Activated T-helper 2 cell treated with anti-CD3 and anti-CD28 coated beads, Interferon-gamma antibody, Interleukin-2, Interleukin-4, amounts not matched to agents 10 μg/mL and 5 μg/mL and 100 μg/mL, durations not matched to agents 14 hours and 24 hours and 36 hours (primary cell): ENCODE measurements at places on chromosomes 12 and 14. TPM values are rescaled to one million over a fixed set of nuclear protein-coding genes. Genes with fewer than 3 reads are reported as not detected.

GRCh38 chr12:10557329-10557728, 51.6 kb downstream of the EIF2S3B start:
- no peak for DNase-seq

GRCh38 chr12:4997939-4998338, 45.7 kb upstream of the KCNA5 start:
- no peak for DNase-seq

DNA sequence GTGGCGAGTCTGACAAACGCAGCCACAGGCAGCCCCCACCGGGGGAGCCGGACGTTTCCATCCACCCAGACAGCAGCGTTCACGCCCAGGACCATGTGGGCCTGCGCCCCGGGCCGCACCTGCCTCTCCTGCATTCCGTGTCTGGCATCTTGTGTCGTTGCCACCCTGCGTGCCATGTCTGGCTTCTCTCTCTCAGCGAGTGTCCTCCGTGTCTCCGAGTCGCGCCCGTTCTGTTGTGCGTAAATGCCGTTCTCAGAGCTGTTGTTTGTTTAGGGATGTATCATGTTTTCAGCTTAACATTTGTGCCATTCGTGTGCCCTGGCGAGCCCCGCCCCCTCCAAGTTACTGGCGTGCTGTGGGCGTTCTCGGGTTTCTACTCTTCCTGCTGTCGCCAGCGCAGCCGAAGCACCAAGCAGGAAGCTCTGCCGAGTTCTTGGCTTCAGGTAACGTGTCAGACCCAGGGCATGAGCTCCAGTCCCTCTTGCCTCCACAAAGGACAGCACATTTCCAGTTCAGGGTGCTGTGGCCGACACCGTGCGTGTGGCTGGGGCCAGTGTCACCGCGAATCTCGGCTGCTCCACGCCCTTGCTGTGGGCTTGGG, 34.6 kb downstream of the NOC4L start:
- no peak for DNase-seq

GRCh38 chr12:118537481-118537917, 161.1 kb downstream of the SUDS3 start:
- DNase-seq = no peak

GRCh38 chr12:43740511-43741100, 18.0 kb downstream of the PUS7L start:
- DNase-seq = no peak

DNA sequence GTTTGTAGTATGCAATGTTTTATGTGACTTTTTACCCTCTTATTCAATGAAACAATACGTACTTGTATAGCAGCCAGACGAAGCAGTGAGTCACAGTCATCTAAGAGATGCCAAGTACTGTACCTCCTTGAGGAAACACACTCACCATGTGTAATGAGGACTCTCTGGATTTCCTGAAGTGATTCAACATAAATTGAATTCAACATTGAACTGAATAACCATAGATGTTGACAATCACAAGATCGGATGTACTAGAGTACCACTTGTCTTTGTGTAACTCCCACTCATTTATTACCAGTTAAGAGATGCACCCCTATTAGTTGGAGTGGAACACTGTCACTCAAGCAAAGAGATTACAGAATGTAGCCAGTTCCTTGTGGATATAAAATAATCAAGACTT, 175.2 kb upstream of the HMGA2 start:
- DNase-seq = no peak

DNA sequence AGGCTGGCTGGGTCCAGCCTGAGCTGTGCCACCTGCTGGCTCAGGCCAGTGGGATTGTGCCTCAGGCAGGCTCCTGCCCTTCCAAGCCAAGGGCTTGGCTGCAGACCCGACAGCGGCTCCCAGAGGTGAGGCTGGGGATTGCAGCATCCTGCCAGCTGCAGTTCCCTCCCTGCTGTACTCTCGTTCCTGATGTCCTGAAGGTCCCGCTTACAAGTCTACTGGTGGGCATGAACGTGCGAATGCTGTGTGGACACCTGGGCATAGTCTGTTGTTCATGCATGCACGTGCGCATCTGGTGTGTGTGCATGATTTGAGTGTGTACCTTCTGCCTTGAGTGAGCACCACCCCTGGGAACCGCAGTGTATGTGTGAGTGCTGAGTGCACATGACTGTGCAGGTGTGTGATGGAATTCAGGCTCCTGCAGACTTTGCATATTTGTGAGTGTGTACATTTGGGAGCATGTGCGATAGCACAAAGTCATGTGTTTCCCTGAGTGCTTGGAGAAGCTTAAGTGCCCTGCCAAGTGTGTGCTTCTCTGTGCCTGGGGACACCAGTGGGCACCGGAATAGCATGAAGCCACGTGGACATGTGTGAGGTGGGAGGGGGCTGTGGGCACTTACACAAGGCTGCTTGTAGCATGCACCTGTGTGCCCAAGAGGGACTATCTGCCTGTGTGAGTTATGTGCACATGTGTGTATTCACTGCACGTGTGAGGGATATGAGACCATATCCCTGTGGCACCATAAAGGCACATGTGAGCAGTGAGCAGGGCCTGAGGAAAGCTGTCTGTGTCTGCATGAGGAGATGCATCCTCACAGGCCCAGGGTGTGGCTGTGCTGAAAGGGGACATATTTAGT, 19.3 kb upstream of the KRT7 start:
- peak; percentile 53 for DNase-seq

DNA sequence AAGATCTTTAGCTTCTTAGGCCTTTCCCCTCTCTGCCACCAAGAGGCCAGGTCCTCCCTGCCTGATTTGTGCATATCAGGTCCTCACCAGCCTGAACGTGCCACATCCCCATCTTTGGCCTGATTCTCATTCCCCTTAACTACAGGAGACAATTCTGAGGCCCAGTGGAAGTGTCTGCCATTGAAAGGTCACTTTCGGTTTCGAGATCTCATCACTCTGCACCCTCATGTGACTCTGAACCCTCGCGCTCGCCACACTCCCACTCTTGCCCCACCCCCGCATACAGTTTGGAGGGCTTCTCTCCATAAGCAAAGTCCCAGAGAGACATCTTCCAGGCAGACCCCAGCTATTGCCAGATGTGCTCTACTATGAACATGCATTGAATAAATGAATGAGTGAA, 189.0 kb downstream of the NTF3 start:
- no peak for DNase-seq

GRCh38 chr12:52151837-52152783, 39.7 kb downstream of the KRT80 start:
- DNase-seq = peak; percentile 64

DNA sequence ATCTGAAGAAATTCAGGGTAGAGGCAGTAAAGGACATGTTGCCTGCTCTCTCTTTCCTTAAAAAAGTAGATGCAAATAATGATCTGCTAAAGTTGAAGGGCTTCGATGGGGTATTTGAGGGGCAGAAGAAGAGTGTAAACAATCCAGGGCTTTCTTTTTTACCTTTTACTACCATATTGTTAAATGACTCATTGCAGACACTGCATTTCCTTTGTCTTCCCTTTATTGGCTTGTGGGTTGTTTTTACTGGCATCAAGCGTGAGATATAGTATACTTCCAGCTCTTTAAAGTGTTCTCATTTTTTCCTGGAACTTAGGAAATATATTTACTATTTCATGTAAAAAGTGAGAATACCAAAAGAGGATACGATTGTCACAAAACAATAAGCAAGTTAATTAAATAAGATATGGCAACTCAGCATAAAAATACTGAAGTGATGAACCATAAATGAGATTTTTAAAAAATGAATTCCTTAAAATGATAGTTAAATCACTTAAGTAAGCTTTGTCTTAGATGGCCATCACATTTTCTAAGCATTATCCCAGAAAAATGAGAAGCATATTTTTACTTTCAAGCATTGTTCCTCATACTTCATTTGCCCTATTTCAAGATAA, 72.3 kb upstream of the KRAS start:
- no peak for DNase-seq

DNA sequence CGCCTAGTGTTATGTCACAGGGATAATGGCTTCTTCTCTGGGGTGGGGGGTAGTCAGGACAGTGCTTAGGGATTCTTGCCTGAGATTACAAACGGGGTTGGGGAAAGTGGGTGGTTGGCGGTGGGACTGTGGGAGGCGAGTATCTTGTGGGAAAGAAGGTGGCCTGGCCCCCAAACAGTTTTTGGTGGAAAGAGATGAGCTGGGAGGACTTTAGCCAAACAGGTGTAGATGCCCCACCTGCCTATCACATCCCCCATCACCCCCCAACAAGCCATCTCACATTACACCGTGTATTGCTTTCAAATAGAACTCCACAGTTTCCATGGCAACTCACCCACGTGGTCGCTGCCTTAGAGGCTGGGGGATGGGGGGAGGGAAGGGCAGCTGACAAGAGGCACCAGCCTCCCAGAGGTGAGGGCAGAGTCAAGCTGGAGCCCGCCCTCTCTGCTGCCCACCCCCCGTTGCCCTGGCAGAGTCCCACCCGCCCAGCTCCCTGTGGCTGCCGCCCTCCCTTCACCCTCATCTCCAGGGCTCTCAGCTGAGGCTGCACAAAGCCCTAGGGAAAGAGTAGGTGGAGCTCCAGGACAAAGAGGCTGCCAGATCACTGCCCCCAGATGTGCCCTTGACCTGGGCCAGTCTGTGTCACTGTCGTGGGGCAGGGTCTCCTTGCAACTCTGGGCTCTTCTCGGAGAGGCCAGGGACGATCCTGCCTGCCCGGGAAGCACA, 98.3 kb downstream of the LRRC74A start:
- no peak for DNase-seq

DNA sequence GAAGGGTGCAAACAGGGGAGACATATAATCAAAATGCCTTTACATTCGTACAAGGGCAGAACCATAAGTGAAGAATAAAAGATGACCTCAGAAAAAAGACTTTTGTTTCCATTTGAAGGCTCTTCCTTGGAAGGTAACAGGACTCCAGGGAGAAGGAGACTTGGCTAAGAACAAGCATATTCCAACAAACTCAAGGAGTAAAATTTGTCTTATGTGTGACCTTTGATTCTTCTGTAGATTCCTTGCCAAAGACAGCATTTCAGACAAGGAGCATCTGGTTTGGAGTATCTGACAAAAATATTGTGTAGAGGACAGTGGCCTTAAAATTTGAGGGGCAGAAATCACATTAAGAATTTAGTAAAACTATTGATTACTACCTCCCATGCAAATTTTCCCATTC, 991.9 kb downstream of the FLRT2 start:
- no peak for DNase-seq

DNA sequence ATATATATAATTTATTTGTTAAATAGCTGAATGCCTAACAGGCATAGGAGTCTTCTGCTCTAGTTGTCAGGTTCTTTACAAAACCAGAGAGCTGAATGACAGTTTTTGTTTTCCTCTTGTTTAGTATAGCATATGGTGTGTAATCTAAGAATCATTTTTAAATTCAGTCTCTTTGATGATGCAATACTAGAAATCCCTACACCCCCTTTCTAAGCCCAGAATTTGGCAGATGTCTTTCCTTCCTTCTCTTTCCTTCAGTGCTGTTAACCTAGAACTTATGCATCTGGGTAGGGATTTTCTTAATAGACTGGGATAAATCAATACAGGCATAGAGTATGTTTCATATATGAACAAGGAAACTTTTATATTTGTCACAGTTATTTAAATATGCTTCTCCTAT, 198.1 kb downstream of the KCNH5 start:
- DNase-seq = no peak

DNA sequence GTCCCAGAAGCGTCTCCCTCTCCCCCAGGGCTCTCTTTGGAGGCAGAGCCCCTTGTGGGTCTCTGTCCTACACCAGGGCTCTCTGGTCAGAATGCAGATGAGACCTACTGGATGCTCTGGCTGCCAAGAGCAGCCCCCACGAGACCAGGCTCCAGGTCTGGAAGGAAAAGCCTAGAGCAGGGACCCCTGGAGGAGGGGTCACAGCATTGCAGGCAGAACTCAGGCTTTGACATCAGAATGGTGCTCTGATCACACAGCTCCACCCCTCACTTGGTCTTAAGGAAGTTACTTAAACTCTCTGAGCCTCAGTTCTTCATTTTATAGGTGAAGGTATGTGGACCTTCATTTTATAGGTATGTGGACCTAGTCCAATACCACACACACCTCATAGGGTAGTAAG, 83.1 kb downstream of the ARL6IP4 start:
- no peak for DNase-seq

GRCh38 chr12:110349514-110350151, 53.9 kb downstream of the ANAPC7 start:
- DNase-seq = peak; percentile 45

GRCh38 chr12:71158361-71158882, 623 bp upstream of the TSPAN8 start:
- no peak for DNase-seq

GRCh38 chr12:68667291-68667690, 19.5 kb upstream of the NUP107 start:
- DNase-seq = no peak

DNA sequence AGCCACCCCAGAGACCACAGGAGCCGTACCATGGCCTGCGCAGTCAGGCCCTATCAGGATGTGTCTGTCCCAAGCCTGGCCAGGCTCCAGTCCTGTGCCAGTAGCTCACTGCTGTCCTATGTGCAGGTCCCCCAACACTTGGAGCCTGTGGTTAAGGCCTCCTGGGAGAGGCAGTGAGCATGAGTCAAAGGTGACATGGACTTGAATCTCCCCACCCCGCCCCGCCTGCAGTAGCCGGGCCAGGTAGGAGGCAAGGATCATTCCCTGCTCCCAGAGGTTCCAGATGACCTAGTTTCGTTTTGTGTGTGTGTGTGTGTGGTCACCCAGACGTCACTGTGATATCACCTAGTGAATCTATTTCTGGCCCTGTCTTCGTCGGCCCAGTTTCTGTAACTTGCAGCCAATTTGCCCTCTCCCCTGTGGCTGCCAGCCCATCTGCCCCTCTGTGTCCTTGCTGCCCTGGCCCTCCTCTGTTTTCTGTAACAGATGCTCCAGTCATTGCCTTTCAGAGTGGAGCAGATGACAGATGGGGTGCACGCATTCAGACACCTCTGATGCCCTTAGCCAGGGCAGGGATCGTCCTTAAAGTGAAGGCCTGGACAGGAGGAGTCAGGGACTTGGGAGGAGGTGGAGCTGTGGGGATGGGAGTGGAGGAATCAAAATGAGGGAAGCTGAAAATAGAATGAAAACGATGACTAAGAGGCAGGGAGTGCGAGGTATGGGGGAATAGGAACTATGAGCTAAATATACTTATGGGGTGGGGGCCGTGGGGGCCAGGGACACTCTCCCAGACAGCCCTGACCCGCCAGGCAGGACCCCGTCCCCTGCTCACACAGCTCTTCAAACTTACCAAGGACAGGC, 37.4 kb downstream of the SLC6A12 start:
- DNase-seq = no peak

- no peak for DNase-seq
These were observed 15.8 kb downstream of the TC2N start for GRCh38 chr14:91851563-91851962.

- DNase-seq = no peak
These were observed 11.1 kb downstream of the SLC48A1 start for GRCh38 chr12:47783821-47784819.

GRCh38 chr14:105005329-105005928, 15.5 kb downstream of the CDCA4 start:
- no peak for DNase-seq

PCED1B gene
- 49.9 and 50.4 TPM in 2 replicates for total RNA-seq

LRFN5 gene
- total RNA-seq = not detected in 2 replicates

KERA gene
- total RNA-seq = not detected in 2 replicates

CLEC4A gene
- total RNA-seq = 0.94 TPM in 1 of 2 replicates, not detected in the other

ARHGAP9 gene
- total RNA-seq = 105 and 106 TPM in 2 replicates

LGR5 gene
- total RNA-seq = not detected in 2 replicates

LBHD2 gene
- not detected in 2 replicates for total RNA-seq

VCPKMT gene
- 9.7 and 10.1 TPM in 2 replicates for total RNA-seq

AQP2 gene
- not detected in 2 replicates for total RNA-seq

KRT80 gene
- total RNA-seq = not detected in 2 replicates

GPRC5D gene
- total RNA-seq = not detected in 2 replicates

OR4K17 gene
- total RNA-seq = not detected in 2 replicates

DNAJC22 gene
- 0.09 TPM in 1 of 2 replicates, not detected in the other for total RNA-seq
